ENCODE measurements at places on chromosomes 5 and 9.

DNA sequence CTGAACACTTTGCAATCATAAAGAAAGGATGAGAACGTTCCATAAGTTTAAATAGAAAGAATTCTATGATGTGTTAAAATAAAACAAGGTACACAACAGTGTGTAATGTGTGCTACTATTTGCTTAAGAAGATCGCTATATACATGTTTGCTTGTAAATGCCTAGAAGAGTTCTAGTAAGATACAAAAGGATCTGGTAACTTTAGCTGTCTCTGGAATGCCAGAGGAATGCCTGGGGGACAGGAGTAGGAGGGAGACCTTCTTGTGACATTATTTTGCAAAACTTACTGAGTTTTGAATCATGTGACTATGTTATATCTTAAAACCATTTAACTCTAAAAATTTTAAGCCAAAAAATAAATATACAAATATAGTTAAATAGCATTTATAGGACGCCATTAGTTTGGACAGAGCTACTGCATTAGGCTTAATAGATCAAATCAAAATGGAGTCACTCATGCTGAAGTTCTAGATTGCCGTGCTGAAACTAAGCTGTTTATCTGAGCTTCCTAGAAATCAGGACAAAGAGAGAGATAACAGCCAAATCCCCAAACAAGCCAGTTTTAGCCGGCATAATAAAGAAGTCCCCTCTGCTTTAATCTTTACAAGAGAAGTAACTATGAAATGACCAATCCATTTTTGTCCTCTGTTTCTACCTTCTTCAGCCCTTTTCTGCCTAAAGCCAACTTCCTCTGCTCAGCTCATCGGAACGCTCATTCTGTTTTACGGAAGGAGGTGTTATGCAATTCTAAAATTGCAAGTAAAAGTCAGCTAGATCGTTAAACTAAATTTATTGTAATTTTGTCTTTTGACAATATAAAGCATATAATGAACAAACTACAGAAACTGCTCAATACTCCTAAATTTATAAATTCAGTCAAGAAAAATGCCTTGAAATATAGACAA is 44.8 kb downstream of the LIX1 start:
- DNase-seq: no peak

GRCh38 chr5:141326088-141326854 is 4.0 kb upstream of the PCDHGA1 start:
- DNase-seq: peak; percentile 82

- DNase-seq: peak; percentile 3
These were observed 269.8 kb downstream of the GADD45G start for GRCh38 chr9:89874351-89875321.

GRCh38 chr5:145776886-145777285 is 58.3 kb downstream of the PRELID2 start:
- DNase-seq: no peak

GRCh38 chr5:33194914-33195313 is 245.9 kb upstream of the TARS1 start:
- no peak for DNase-seq

DNA sequence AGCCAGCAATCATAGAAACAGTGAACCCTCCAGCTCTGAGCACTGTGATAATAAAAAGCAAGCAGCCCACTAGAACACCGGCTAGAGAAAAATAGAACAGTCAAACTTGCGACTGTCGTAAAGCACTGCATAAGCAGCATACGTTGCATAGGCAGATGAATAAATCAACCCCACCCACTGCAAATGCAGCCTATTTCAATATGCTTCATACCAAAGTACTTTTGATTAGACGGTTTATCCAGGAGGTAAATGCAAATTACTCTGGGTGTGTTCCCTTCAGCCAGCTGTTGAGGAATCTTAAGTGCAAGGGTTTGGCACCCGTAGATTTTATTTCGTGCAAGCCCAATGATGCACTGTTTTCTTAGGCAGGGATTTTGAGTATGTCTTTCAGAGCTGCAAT is 32.1 kb upstream of the ANKRD18A start:
- DNase-seq: no peak

DNA sequence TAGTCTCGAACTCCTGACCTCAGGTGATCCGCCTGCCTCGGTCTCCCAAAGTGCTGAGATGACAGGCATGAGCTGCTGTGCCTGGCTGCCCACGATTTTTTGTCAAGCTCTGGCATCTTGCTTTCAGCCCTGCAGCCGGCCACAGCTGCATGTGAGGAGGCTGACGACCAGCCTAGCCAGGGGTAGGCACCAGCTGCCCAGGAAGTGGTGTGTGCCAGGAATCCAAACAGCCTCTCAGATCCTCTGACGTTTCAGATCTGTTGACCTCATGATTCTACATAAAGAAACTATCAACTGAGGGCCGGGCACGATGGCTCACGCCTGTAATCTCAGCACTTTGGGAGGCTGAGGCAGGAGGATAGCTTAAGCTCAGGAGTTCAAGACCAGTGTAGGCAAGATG is 19.0 kb downstream of the DYNC2I2 start:
- DNase-seq: no peak

DNA sequence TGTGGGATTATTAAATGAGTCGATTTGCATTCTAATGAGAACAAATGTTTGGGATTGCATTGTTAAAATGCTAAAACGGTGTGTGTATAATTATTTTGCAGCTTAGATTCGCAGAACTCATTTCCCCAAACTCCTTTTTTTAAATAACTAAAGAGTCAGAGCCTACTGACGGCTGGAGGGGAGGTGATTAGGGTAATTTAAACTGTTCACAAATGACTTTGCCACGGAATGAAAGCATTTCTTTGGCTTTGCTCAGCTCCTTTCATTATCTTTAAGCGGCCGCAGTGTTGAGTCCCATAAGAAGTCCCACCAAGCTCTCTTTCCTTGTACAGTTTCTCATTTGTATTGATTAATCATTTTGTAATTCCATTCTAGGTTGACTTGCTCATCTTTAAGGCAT is 1632.8 kb downstream of the MAT2B start:
- no peak for DNase-seq

DNA sequence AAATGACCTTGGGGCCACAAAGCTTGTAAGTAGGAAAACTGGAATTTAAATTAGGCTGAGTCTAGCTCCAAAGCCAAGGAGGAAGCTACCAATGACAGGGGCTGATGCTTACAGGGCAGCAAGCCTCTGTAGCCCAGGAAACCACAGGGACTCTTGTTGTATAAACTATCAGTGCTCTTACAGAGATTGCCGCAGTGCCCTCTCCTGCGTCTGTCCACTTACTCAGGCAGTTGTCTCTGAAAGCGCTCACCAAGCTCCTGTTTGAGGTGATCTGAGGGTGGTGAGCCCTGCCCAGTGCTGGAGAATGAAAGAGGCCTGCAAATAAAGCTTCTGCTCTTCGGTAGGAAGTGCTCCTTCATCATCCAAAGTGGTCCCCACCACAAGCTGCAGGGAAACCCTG is 498.8 kb downstream of the ARHGEF28 start:
- no peak for DNase-seq

DNA sequence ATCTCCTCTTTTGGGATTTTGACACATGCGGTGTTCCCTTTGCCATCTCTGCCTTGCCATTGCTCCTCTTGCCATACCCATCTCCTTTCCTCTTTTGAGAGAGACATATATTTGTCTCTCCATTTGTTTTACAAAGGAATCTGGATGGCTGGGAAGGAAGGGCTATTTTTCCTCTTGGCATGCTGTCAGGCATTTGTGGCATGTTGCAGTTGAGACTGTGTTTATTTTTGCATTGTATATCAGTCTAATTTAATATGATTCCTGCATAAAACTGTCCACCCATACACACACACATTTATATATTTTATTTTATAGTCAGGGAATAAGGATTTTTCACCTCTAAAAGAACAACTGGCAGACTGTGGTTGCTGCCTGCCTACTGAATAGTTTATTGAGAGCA is 1105.8 kb upstream of the SEMA6A start:
- no peak for DNase-seq

DNA sequence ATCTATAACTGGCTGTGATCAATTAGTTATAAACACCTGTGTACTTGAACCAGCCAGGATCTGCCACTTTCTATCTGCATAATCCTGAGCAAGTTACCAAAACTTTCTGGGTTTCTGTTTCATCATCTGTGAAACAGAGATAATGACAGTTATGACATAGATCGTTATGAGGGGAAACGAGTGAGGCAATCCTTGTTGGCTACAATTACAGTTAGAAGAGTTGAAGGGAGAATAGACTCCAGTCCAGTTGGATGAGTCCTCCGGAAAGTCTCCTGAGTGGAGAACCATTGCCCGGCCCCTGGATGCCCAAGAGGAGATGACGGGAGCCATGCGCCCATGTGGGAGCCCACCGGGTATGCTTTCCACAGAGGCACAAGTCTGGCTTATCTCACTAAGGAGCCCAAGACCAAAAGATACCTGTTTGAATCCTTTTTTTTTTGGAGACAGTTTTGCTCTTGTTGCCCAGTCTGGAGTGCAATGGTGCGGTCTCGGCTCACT is 4.5 kb downstream of the PDE6A start:
- DNase-seq: no peak

GRCh38 chr5:151680944-151681427 is 5.7 kb downstream of the SPARC start:
- DNase-seq: no peak

DNA sequence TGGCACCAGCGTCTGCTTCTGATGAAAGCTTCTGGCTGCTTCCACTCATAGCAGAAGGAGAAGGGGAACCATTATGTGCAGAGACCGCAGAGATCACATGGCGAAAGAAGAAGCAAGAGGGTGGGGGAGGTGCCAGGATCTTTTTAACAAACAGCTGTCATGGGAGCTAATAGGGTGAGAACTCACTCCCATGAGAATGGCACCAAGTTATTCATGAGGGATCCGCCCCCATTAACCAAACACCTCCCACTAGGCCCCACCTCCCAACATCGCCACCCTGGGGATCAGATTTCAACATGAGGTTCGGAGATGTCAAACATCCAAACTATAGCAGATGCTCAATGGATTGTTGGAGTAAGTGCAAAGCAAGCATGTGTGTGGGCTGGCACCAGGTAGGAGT is 125.8 kb upstream of the SLIT3 start:
- no peak for DNase-seq

GRCh38 chr5:132143148-132143547 is 69.6 kb downstream of the CSF2 start:
- no peak for DNase-seq

DNA sequence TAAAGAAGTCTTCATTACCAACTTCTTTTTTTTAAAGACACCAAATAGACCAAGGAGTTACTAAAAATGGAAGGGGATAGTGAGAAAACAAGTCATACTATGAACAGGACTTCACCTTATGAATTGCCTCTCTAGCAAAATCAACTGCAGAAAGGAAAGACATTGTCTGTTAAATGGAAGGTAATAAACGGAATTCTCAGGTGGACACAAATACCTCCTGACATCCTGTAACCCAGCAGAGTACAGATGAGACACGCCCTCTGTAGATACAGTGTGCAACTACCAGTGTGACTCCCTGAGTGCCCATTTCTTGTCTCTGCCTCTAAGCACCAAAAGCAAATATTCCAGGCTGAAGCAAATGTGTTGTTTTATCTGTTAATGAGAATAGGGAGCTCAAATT is 12.2 kb upstream of the PLPP1 start:
- no peak for DNase-seq

DNA sequence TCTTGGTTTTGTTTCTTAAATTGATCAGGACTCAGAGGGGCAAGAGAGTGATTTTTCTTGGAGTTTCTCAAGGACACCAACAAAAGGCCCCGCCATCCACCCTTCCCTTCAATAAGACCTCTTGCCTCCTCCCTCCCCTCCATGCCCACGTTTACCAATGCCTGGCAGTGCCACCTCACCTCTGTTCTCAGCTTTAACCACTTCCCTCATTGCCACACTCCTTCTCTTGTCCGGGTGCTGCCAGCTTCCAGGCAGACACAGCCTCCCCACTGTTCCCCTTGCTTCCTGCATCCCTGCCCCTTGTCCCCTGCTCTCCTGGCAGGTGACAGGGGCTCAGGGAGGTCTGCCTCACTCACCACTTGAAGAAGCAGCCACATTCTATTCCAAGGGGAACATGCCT is 90.8 kb downstream of the LHX2 start:
- no peak for DNase-seq

DNA sequence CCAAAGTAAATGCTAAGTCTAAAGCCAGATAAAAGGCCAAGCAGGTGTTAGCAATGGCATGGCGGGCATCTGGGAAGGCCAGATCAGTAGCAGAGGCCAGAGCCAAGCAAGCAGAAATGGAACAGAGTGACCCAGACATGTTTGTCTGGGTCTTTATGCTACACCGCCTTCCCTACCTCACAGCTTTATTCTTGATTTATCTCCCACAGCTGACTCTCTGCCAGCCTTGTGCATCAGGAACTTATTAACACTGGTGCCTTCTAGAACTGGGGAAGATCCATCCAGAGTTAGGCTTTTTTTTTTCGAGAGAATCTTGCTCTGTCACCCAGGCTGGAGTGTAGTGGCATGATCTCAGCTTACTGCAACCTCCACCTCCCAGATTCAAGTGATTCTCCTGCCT is 112.5 kb upstream of the SLC44A1 start:
- no peak for DNase-seq

- DNase-seq: no peak
These were observed 72.1 kb upstream of the GRAMD2B start for GRCh38 chr5:126351153-126351552.

DNA sequence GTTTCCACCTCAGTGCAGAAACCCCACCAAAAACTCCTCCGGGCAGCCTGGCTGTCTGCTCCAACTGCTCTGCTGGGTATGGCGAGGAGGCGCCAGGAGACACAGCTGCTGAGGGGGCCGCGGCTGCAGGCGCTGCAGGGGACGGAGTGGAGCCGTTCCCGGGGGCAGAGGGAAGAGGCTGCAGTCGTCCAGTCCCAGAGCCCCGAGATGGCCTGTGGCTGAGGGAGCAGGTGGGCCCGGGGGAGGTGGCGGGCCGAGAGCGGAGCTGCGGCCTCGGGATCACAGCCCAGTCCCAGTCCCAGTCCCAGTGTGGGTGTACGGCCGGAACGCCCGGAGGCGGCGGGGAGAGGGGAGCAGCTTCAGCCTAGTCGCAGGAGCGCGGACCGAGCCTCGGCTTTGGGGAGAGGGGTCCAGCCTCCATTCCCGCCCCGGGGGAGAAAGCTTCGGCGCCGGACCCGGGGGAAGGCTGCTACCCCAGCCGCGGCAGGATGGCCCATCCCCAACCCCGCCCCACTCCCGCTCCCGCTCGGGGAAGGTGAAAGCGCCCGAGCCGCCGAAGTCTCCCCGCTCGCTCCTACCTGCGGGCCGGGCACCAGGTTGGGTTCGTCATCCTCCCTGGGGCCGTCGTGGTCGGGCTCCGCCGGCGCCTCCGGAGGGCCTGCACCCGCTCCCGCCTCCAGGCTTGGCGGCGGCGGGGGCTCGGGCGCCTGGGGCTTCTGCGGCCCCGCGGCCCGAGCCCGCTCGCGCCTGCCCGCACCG is 513 bp downstream of the FAM193B start:
- DNase-seq: peak; percentile 62

GRCh38 chr5:56951126-56951945 is 587 bp downstream of the MIER3 start:
- DNase-seq: peak; percentile 26

- no peak for DNase-seq
These were observed 35.5 kb upstream of the ELL2 start for GRCh38 chr5:95996904-95997723.
